ENCODE measurements at places on chromosomes 12 and 14.

GRCh38 chr14:96204151-96205058 lies at the start of gene BDKRB2:
BDKRB2 (plus strand) TSS chr14:96204839; CDS start chr14:96237108, 32,269 bp downstream.
- no peak for DNase-seq

DNA sequence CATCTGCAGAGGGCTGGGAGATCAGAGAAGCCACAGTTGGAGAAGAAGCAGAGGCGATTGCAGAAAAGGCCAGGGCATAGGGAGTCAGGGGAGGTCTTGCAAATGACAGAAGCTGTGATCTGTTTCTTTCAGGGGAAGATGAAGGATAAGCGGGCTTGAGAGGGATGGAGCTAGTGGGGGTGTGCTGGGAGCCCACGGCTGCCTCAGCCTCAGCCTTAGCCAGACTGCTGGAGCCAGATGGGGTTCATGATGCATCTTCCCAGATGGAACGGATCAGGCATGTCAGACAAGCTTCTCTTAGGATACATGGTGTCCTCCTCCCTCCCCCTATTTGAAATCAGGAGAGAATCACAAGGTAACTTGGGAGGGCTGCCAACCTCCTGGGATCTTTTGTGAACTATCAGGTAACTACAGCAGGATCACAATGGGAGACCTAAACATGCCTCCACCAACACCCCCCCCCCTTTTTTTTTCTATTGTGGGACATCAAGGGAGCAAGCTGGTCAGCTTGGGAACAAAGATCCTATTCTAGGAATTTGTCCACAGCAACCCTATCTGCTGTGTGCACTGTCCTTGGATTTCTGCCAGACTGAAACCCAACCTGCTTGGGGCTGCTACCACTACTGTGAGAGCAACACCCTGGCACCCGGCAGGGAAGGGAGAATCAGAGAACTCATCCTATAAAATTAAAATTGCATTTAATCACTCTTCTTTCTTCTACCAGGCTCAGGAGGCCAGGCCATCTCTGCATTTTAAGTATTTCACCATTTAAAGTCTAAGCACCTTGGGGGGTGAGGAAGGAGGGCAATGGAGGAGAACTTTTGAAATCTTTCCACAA lies 10.7 kb upstream of the ATP2A2 start:
- no peak for DNase-seq

- peak; percentile 69 for DNase-seq
Measured at GRCh38 chr14:94689218-94689984, 77.2 kb downstream of the SERPINA3 start.

GRCh38 chr12:6249580-6249979 lies 49.4 kb downstream of the CD9 start:
- DNase-seq = no peak

GRCh38 chr14:101069666-101070362 lies 166.3 kb upstream of the RTL1 start:
- peak; percentile 12 for DNase-seq

DNA sequence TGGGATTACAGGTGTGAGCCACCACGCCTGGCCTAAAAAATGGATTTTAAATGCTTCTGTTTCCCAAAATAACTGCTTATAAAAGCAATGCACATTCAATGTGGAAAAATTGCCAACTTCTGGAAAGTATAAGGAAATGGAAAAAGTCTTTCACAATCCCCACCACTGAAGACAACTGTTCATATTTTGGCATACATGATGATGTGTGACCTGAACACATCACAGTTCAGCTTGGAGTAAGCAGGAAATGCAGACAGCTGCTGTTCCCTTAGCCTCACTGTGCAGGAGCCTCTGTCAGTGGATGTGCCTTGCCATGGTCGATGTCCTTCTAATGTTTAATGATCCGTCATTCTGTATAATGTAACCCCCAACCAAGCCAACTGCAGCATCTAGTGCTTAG lies 5.2 kb downstream of the MTERF2 start:
- no peak for DNase-seq

DNA sequence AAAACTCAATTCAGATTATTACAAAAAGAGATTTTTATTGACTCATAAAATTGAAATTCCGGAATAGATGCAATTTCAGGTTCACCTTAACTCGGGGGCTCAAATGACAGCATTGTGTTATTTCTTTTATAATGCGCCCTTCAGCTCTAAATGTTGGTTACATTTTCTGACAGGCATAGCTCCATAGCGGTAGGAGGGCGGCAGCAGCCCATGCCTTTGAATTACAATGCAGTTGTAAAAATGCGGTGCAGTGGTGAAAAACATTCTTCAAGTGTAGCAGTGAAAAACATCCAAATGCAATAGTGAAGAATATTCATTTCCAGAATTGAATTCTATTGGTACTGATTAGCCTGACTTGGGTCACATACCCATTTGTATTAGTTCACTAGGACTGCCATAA lies 215.3 kb upstream of the PKP2 start:
- DNase-seq = no peak

- DNase-seq = no peak
Measured at GRCh38 chr12:102406033-102406584, 74.3 kb downstream of the IGF1 start.

GRCh38 chr14:92373336-92373735 lies 50.4 kb downstream of the SLC24A4 start:
- DNase-seq = no peak

DNA sequence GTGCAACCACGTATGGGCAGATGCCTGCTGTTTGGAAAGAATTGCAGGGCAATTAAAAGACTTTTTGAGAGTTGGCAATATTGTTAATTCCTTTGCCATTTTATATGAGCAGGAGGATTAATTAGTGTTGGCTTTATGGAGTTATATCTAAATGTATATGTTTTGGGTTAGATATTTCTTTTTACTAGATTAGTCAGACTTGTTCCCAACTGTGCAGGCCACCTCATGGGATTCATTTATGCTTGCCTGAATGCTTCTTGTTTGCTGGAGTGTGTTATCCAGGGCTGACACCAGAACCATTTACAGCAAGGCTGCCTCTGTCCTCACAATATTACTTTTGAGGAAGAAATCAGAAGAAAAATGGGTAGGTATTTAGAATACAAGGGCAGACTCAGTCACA lies 192.5 kb downstream of the KTN1 start:
- DNase-seq = no peak

DNA sequence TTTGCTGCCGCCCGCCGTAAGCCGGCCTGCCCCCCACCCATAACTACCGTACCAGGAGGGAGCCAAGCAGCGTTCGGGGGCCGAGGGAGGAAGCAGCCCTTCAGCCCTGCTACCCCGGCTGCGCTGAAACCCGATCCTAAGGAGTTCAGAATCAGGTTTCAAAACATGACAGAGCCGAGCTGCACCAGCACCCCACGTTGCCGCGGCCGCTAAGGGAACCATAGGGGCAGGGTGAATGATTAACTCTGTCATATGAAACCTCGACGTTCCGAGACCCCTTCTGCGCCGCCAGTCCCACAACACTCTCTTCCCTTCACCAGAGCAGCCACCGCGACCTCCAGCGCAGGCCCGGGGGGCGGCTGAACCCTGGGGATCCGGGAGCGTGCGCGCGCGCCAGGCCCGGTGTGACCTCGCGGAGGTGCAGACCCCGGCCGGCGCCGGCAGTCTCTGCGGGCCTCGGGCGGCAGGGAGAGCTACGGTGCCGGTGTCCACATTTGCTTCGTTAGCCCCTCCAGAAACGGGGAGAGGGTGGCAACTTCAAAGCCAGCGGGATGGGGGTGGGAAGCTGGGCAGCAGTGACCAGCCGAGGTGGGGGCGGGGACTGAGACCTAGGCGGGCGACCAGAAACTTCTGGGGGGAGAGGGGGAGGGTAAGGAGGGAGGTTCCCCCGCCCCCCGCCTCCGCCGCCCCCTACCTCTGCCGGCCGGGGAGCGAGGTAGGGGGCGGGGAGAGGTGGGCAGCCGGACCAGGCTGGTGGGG lies 1.6 kb downstream of the SIX4 start:
- no peak for DNase-seq

GRCh38 chr12:98420461-98420860 lies 94.9 kb upstream of the TMPO start:
- DNase-seq = no peak

GRCh38 chr12:104154286-104154685 lies 16.3 kb upstream of the NFYB start:
- no peak for DNase-seq

DNA sequence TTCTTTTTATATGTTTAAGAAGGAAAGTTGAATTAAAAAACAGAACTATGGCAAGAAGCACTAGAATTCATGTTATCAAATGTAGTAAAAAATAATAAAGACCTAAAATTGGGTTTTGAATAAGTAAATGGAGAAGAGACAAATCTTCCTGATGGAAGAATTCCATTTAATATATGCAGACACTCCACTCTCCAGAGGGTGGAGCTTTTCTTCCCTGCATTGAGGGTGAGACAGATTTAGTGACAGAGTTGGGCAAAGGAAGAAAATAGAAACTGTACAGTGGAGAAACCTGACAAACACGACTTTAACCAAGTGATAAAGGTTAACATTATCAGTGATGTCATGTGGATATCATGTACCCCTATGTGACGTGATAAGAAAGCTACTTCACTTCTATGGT lies 217.6 kb downstream of the PRKD1 start:
- DNase-seq = no peak

All from activated CD4-positive, CD25-positive, alpha-beta regulatory T cell treated with anti-CD3 and anti-CD28 coated beads, Interleukin-2, amount 50 U/mL, for 72 hours (primary cell).